ENCODE measurements at places on chromosomes 7 and 10. TPM values are rescaled to one million over a fixed set of nuclear protein-coding genes. Genes with fewer than 3 reads are reported as not detected.
A peak's percentile ranks its signal among the peaks of the same experiment; 100 is the strongest.

- DNase-seq: no peak
These were observed 185.8 kb downstream of the HGF start for GRCh38 chr7:81583882-81584533.

DNA sequence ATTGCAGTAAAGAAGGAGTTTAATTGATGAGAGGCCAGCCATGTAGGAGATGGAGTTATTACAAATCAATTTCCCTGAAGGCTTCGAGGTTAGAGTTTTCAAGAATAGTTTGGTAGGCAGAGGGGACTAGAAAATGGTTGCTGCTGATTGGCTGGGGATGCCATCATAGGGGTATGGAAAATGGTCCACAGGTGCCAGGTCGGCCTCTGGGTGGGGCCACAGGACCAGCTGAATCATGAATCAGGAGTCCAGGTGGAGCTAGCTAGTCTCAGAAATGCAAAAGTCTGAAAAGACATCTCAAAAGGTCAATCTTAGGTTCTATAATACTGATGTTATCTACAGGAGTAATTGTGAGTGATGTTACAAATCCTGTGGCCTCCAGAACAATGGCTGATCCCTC is 714.0 kb upstream of the GHITM start:
- no peak for DNase-seq

DNA sequence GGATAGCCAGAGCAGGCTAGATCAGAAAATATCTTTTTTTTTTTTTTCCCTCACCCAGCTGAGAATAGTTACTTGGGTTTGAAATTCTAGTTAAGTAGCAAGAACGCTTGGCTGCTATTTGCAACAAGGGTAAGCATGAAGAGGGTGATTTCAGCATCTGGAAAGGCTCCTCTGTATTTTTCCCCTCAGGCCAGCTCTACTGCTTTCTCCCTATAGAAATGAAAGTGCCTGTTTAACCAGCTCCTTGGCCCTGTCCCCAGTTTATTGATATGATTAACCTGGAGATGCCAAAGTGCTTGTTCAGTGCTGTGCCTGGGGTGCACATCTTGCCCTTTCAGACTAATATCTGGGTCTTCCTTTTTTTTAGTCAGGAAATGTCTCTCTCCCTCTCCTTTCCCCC is 37.1 kb downstream of the AP3M1 start:
- no peak for DNase-seq

Gene CALML3
- total RNA-seq: not detected

Gene PHKG1
- total RNA-seq: 1.1 TPM

DNA sequence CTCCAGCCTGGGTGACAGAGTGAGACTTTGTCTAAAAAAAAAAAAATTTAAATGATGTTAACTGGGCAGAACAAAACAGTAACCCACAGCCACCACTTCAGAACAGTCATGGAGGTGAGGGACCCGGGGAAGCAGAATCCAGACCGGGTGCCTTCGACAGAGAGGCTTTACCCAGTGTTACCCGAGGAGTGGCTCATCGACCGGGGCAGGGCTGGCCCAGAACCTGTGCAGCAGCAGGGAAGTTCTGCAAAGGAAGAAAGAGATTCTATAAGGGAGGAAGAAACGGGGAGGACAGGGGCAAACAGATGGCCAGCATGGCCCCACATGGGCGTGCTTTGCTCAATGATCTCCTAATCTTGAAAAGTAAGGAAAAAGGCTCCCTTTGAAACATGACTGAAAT is 26.0 kb upstream of the UBE3C start:
- no peak for DNase-seq

Gene MAPK8
- total RNA-seq: 7.7 TPM

GRCh38 chr10:8499312-8499711 is 444.8 kb downstream of the GATA3 start:
- DNase-seq: no peak

Gene PON1
- total RNA-seq: not detected

DNA sequence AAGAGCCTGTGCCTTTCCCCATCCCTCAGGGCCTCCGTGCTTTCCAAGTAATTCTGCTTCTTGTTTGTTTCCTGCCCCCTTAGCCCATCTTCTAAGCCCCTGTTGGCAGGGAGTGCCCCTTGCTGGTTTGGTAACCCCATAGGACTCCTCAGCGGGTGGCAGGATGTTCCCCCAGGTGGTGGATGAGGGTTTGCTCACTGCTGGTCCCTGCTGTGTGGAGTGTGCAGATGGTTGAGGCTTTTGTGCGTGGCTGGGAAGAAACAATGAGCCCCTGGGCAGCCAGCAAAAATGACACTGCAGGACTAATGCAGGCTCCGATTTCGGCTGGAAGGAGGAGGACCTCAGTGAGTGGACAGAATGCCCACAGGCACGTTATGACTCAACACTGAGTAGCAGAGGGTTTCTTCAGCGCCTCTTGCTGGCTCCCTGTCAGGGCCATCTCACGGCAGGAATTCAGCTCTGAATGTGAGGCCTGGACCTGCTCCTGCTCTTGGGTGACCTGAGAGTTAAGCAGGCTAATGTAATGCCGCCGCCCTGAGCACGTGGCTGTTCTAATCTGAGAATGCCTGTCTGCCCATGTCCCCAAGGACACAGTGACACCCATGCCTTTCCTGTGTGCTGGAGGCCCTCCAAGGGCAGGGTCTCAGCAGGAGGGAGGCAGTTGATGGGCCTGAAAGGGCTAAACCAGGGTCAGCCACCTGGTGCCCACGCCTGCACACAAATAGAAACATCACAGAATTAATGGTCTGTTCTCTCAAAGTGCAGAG is 16.6 kb downstream of the BAG3 start:
- peak; percentile 91 for DNase-seq

Gene PLXNA4
- 27.1 TPM for total RNA-seq

DNA sequence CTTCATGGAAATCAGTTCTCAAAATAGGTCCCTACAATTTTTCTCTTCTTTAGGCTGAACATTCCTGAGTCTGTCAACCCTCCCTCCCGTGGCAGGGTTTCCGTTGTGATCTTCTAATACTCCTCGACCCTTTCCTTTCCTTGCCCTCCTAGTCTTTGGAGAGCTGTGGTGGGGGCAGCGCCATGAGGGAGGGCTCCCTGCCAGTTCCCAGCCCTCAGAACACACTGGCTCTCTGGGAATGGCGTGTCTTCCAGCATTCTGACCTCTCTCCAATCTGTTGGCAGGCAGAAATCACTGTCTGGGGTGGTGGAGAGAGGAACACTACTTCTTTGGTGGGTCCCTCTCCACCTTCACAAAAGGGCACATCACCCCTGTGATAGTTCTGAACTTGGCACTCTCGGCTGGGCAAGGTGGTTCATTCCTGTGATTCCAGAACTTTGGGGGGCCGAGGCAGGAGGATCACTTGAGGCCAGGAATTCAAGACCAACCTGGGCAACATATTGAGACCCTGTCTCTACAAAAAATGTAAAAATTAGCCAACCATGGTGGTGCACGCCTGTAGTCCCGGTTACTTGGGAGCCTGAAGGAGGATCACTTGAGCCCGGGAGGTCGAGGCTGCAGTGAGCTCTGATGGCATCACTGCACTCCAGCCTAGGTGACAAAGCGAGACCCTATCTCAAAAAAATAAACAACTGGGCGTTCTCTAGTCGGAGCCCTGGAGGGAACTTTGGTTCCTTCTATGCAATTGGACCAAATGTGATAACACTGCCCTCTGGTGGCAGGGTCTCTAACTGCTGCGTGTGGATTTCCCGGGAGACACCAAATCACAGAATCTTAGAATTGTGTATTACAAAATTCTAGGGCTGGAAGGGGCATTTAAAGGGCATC is 13.1 kb upstream of the ARPC1A start:
- DNase-seq: peak; percentile 86

GRCh38 chr10:84348860-84349259 is 20.5 kb downstream of the CCSER2 start:
- no peak for DNase-seq

Data from ascending aorta (tissue), 2 donors.